SW 1271 (cell line): ENCODE measurements at places on chromosomes 5 and 9.
A peak's percentile ranks its signal among the peaks of the same experiment; 100 is the strongest.

DNA sequence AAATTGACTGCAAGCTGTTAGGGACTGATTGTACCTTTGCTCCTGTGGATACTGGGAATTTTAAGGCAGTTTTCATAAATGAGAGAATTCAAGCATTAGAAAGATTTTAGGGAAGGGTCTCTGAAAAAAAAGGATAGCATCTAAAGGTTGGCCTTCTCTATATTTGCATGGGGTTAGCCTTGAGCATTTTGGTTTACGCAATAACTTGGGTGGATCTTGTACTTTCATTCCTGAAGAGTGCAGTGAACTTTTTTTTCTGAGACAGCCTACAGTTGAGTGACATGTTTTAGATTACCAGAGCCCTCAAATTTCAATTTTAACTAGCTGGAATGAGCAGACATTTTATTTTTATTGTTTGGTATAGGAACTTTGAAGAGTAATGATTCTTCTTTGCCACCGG, 91.6 kb upstream of the NR3C1 start:
- DNase-seq = no peak

GRCh38 chr5:23648656-23649055, 141.2 kb downstream of the PRDM9 start:
- DNase-seq = no peak

- DNase-seq = no peak
These were observed 35.9 kb downstream of the TGFBR1 start for GRCh38 chr9:99140685-99141314.

- no peak for DNase-seq
These were observed 19.4 kb downstream of the UBE2QL1 start for GRCh38 chr5:6468104-6468503.

DNA sequence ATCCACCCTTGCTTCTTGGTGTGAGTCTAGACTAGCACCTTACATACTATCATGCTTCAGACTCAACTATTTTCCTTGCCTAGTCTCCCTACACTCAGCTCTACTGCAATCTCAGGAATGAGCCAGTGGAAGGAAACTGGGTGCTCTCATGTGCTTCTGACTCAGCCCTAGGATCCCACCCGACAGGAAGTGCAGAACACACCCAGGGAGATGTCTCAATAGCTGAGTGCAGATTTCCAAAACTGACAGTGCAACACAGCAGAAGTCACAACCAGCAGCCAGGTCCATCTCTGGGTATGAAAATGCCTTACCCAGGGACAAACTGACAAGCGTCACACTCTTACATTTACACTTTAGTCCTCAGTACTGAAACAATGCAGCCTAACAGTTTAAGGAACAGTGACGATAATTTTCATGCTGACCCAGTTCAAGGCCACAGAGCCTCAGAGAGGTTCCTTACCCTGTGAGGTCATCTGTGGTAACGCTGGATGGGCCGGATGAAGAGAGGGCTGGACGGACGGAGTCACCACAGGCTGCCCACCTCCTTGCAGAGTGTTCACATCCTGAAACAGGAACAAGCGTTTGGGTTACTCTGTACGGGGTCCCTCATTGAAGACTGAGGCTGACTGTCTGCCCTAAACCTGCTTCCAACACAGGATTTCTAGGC, 33.0 kb downstream of the FKBP15 start:
- peak; percentile 93 for DNase-seq

DNA sequence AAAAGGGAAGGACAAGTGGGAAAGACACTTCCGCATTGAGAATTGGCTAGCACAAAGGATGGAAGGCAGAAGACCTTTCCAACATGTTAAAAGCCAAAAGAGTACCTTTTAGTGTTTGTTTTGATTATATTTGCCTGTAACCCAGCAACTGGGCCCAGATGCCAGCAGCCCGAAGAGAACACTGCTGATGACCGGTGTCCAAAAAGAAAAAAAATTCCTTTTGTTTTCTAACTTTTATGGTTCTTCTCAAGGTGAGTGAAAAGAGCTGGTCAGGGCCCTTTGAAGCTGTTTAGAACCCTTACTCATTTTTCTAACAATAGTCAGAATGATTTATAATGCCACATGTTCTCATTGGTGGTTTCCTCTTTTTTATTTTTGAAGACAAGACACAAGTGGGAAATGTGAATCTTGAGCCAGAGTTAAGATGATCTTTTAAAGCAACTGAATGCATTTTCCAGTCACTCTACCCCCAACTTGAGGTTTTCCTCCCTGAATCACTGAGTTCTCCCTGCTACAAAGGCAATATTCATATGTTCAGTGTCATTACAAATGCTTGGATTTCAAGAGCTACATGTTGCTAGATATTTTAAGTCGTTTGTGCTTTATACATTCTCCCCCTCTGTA, 32.3 kb upstream of the ZNF462 start:
- peak; percentile 12 for DNase-seq

- no peak for DNase-seq
These were observed 79.3 kb downstream of the SHB start for GRCh38 chr9:37989701-37990100.
